Mesothelial cell of epicardium (in vitro differentiated cells): ENCODE measurements at places on chromosomes 12 and 14. TPM values are rescaled to one million over a fixed set of nuclear protein-coding genes. Genes with fewer than 3 reads are reported as not detected.
A peak's percentile ranks its signal among the peaks of the same experiment; 100 is the strongest.

The FICD gene
- total RNA-seq, result 2.8 to 3.6 TPM (median 2.9 TPM) in 3 replicates

The MYH7 gene
- not detected in 3 replicates for total RNA-seq

The RD3L gene
- not detected in 3 replicates for total RNA-seq

The NKX2-1 gene
- total RNA-seq, result not detected in 3 replicates

The HSP90AA1 gene
- total RNA-seq, result 325 to 330 TPM (median 330 TPM) in 3 replicates

The SALL2 gene
- total RNA-seq, result 44.6 to 45.2 TPM (median 45.2 TPM) in 3 replicates

DNA sequence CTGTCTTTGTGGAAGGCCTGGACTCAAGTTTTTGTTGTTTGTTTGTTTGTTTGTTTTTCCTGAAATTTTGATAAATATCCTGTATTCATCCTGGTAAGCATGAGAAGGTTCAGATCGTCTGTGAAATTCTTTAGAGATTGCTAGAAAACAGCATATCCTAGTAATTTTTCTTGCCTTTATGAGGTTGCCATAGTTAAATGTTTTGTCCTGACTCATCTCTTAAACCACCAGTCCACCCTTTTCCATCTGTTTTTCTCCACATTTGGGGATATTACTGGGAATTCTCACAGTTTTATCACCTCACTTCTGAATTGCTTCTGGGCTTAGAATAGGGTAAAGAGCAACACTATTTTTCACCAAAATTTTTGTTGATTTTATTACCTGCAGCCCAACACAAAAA, 248.3 kb downstream of the FBXL14 start:
- no peak overlapping the region for H3K4me3 ChIP-seq
- peaks cover 22% of the 10 kb centered on the region for H3K4me1 ChIP-seq
- DNase-seq, result no peak
- no peak overlapping the region for H3K27ac ChIP-seq
- H3K27me3 ChIP-seq, result no peaks in the 10 kb centered on the region

GRCh38 chr14:29858299-29858698, 69.3 kb downstream of the PRKD1 start:
- no peak overlapping the region for H3K4me3 ChIP-seq
- no peaks in the 10 kb centered on the region for H3K27me3 ChIP-seq
- peaks cover 25% of the 10 kb centered on the region for H3K36me3 ChIP-seq
- peaks cover 13% of the 10 kb centered on the region for H3K4me1 ChIP-seq

GRCh38 chr12:110105986-110106385, 18.2 kb upstream of the IFT81 start:
- H3K36me3 ChIP-seq, result no peaks in the 10 kb centered on the region
- no peaks in the 10 kb centered on the region for H3K27me3 ChIP-seq
- H3K27ac ChIP-seq, result peak overlapping the region; percentile 41
- no peak overlapping the region for H3K4me3 ChIP-seq
- peaks cover 36% of the 10 kb centered on the region for H3K4me1 ChIP-seq
- no peak for DNase-seq

DNA sequence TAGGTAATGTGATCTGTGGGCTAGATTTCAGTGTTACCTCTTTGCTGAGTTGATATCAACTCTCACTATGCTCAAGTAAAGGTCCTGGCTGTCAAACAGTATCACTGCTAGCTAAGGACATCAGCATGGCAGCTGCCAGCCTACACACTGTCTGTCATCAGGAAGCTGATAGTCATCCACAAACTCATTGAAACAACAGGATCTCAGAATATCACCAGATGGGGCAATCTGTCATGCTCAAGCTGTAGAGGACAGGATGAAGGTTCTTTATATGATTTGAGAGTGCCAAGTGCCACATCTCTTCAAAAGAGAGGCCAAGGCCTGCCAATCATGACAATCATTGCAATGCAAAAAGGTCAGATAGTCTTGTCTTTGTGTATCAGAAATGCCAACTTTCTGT, 811.5 kb upstream of the SEL1L start:
- no peak overlapping the region for H3K27ac ChIP-seq
- H3K4me1 ChIP-seq, result no peaks in the 10 kb centered on the region
- no peak overlapping the region for H3K4me3 ChIP-seq
- no peaks in the 10 kb centered on the region for H3K36me3 ChIP-seq
- H3K27me3 ChIP-seq, result no peaks in the 10 kb centered on the region
- no peak for DNase-seq

GRCh38 chr14:53570411-53571387, 385.9 kb downstream of the BMP4 start:
- no peaks in the 10 kb centered on the region for H3K27me3 ChIP-seq
- H3K4me3 ChIP-seq, result no peak overlapping the region
- no peak for DNase-seq
- no peaks in the 10 kb centered on the region for H3K36me3 ChIP-seq

GRCh38 chr12:97767347-97767746, 304.7 kb downstream of the RMST start:
- no peak overlapping the region for H3K4me3 ChIP-seq
- no peak for DNase-seq
- peaks cover 1% of the 10 kb centered on the region for H3K36me3 ChIP-seq

DNA sequence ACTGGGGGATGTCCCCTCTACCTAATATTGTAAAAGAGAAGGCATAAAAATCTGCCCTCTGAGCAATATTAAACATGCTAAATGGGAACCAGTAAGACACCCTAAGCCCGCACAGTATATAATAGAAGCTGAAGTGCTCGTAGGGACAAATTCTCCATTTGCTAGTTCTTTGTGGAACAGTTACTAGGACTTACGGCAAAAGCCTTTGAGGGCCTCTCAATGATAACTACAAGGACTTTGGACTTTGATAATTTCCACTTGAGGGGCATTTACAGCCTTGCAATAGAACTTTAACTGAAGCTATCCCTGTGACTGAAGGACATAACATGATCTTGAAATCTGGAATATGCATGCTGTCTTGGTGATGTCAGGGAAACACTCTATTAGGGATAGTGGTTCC, 111.5 kb upstream of the IFNG-AS1 start:
- no peaks in the 10 kb centered on the region for H3K36me3 ChIP-seq
- DNase-seq, result no peak
- no peak overlapping the region for H3K4me3 ChIP-seq
- no peak overlapping the region for H3K27ac ChIP-seq
- H3K4me1 ChIP-seq, result peaks cover 11% of the 10 kb centered on the region

- H3K4me1 ChIP-seq, result no peaks in the 10 kb centered on the region
- H3K27ac ChIP-seq, result no peak overlapping the region
- no peak for DNase-seq
- H3K36me3 ChIP-seq, result no peaks in the 10 kb centered on the region
- H3K27me3 ChIP-seq, result peaks cover 20% of the 10 kb centered on the region
Measured at GRCh38 chr14:78104160-78104559, 66.0 kb upstream of the NRXN3 start.

DNA sequence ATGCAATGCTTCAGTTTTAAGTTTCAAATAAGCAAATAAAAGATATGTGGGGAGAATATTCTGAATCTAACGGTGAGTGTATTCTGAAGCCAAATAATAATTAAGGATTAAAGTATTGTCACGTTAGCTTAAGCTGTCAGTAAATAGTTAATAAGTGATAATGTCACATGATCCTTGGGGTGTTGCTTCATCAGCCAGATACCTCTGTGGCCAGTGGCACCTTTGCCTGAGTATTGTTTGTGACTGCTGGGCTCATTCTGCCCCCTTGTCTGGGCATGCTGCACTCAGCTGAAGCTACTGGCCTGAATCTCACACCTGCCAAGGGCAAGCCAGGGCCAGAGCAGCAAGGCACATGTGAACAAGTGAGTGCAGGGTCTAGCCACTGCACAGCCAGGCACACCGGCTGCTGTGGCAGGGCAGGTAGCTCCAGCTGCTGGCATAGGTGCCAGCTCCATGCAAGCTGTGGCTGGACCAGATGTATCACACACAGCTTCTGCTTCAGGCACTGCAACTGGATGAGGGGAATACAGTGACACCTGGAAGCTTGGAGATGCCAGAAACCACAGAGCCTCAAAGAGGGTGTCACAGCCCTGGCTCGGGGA, 739.7 kb downstream of the SLC6A15 start:
- no peaks in the 10 kb centered on the region for H3K36me3 ChIP-seq
- no peaks in the 10 kb centered on the region for H3K27me3 ChIP-seq
- H3K4me1 ChIP-seq, result no peaks in the 10 kb centered on the region
- no peak for DNase-seq

- H3K4me1 ChIP-seq, result peaks cover 4% of the 10 kb centered on the region
- no peak overlapping the region for H3K27ac ChIP-seq
- DNase-seq, result no peak
- peaks cover under 1% of the 10 kb centered on the region for H3K36me3 ChIP-seq
- no peak overlapping the region for H3K4me3 ChIP-seq
Measured at GRCh38 chr14:35234012-35234805, 58.0 kb upstream of the PSMA6 start.

DNA sequence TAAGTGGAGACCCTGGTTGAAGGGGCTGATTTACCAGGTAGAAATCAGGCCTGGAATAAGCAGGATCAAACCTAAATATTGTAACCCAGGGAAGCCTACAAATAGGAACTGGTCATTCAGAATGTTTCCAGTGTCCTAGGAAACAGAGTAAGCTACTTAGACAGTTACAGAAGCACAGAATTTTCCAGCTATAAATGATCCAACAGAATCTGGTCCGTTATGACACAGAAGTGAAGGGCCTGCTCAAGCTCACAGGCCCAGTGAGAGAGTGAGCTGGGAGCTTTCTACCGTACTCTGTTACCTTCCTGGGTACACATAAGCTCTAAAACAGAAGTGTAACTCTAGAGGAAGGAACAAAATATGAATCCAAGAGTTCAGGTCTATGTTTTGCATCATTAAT, 119.1 kb downstream of the TTC7B start:
- H3K4me3 ChIP-seq, result no peak overlapping the region
- peaks cover 3% of the 10 kb centered on the region for H3K36me3 ChIP-seq
- peaks cover 19% of the 10 kb centered on the region for H3K4me1 ChIP-seq
- no peaks in the 10 kb centered on the region for H3K27me3 ChIP-seq

DNA sequence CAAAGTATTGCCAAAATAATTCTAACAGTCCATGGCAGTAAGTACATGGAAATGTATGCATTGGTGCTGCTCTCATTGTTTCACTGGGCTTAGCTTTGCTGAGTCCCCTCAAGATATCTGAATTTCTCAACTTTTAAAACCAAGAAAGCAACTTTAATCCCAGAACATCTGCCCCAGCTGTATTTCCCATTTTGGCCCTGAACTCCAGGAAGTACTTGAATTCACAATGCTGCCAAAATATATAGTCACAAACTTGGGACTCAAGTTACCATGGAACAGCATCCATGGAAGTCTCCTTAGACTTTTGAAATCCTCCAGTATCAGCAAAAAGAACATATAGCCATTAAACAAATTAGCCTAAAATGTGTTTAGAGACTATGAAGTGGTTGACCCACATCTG, 78.5 kb upstream of the FLRT2 start:
- H3K36me3 ChIP-seq, result no peaks in the 10 kb centered on the region
- H3K27me3 ChIP-seq, result no peaks in the 10 kb centered on the region
- no peak overlapping the region for H3K4me3 ChIP-seq
- H3K4me1 ChIP-seq, result no peaks in the 10 kb centered on the region
- no peak overlapping the region for H3K27ac ChIP-seq
- no peak for DNase-seq

DNA sequence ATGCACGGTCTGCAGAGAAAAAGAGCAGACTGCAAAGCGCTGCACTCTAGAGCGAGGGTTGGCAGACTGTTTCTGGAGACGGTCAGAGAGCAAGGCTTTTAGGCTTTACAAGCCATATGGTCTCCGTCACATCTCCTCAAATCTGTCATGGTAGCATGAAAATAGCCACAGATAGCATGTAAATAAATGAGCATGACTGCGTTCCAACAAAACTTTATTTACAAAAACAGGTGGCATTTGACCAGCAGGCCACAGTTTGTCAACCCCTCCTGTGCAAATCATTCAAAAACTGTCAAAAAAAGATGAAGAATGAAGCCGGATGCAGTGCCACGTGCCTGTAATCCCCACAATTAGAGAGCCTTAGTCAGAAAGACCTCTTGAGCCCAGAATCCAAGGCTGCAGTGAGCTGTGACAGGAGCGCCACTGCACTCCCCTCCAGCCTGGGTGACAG, 18.9 kb downstream of the SYNE3 start:
- no peaks in the 10 kb centered on the region for H3K36me3 ChIP-seq
- H3K27ac ChIP-seq, result no peak overlapping the region
- H3K4me1 ChIP-seq, result peaks cover 9% of the 10 kb centered on the region

DNA sequence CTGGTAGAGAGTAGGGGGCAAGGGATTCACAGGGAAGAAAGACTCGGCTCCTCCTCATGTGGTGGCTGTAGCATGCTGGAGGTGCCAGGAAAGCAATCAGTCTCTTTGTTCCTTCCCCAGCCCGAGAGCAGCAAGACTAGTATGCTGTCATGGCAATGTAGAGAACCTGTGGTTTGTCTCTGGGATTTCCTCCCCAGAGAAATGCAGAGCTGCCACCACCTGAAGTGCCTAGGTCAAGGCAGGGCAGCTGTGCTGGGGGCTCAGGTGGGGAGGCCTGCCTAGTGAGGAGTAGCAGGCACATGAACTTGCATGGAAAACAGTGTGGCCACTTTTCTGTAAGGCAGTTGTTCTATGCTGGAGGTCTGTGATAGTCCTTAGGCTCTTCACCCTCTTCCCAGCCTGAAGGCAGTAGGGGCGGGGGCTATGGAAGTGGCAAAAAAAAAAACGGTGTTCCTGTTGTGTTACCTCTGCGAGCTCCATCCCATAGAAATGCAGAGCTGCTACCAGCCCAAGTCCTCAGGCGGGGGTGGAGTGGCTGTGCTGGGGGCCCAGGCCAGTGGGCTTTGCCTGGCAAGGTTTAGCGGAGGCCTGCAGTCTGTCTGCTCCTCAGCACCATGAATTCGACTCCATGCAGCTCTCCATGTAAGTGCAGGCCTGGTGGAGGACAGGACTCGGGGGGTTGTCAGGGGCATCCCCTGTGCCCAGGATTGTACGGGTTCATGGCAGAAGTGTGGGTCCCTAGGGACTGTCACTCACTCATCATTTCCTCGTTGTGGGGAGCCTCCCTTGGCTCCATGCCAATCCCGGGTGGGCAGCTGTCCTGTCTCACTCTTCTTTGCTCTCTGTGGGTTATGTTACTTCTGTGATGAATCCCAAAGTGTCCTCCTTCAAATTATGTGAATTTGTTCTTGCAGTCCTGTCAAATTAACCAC, 4.1 kb upstream of the CLEC4D start:
- H3K4me1 ChIP-seq, result no peaks in the 10 kb centered on the region
- no peak overlapping the region for H3K4me3 ChIP-seq
- no peak for DNase-seq
- H3K27ac ChIP-seq, result no peak overlapping the region
- H3K27me3 ChIP-seq, result no peaks in the 10 kb centered on the region

- no peak for DNase-seq
- H3K4me3 ChIP-seq, result no peak overlapping the region
- no peaks in the 10 kb centered on the region for H3K27me3 ChIP-seq
- H3K36me3 ChIP-seq, result no peaks in the 10 kb centered on the region
- peaks cover 21% of the 10 kb centered on the region for H3K4me1 ChIP-seq
Measured at GRCh38 chr14:71130491-71131179, 223.4 kb downstream of the PCNX1 start.

- peaks cover 60% of the 10 kb centered on the region for H3K27me3 ChIP-seq
- H3K4me1 ChIP-seq, result peaks cover 28% of the 10 kb centered on the region
- DNase-seq, result no peak
- peaks cover 4% of the 10 kb centered on the region for H3K36me3 ChIP-seq
- H3K27ac ChIP-seq, result no peak overlapping the region
Measured at GRCh38 chr12:57741413-57741789, 2.9 kb upstream of the AGAP2 start.

DNA sequence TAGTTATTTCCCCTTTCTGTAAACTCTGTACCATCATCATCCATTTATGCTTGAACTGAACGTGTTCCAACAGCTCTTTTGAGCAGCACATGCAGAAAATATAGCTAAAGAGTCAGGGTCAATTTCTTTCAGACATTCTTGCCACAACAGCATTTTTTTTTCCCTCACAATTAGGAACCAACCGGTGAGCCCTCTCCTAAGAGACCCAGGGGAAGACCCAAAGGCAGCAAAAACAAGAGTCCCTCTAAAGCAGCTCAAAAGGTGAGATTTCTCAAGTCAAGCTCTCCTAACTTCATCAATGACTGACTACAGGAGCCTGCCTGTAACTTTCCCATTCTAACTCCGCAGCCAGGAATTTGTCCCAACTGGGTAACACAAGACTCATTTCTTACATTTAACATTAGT, 3.5 kb downstream of the HMGA2 start:
- peaks cover 21% of the 10 kb centered on the region for H3K36me3 ChIP-seq
- H3K27ac ChIP-seq, result peak overlapping the region; percentile 62
- peaks cover 48% of the 10 kb centered on the region for H3K4me1 ChIP-seq
- no peak for DNase-seq
- H3K4me3 ChIP-seq, result peak overlapping the region; percentile 90
